ENCODE measurements at places on chromosomes 7 and 10.
A peak's percentile ranks its signal among the peaks of the same experiment; 100 is the strongest.

DNA sequence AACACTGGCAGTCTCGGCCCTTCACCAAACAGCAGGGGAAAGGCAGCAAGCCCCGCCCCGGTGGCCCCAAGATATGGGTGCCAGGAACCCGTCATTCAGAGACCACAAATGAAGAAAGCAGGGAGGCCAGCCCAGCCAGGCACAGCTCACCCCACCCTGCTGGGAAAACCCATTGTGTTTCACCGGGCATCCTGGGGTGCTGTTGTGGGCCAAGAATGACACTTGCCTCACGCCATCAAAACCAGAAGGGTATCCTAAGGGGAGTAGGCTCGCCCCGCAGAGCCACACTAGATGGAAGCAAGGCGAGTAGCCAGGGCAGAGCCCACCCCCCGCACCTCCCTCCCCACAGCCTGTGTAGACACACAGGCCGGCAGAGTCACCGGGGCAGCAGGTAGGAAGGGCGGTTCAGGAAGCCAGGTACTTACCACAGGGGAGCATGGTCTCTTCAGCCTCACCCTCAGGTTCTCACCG is 72.5 kb upstream of the KCNMA1 start:
- no peak for DNase-seq

GRCh38 chr10:121594623-121595350 is 3.5 kb downstream of the FGFR2 start:
- DNase-seq = no peak

GRCh38 chr7:139732471-139733167 is 45.2 kb downstream of the HIPK2 start:
- no peak for DNase-seq

- DNase-seq = no peak
Measured at GRCh38 chr7:3683546-3684539, 382.8 kb downstream of the SDK1 start.

GRCh38 chr10:125782616-125783015 is 7.0 kb upstream of the MMP21 start:
- DNase-seq = no peak

DNA sequence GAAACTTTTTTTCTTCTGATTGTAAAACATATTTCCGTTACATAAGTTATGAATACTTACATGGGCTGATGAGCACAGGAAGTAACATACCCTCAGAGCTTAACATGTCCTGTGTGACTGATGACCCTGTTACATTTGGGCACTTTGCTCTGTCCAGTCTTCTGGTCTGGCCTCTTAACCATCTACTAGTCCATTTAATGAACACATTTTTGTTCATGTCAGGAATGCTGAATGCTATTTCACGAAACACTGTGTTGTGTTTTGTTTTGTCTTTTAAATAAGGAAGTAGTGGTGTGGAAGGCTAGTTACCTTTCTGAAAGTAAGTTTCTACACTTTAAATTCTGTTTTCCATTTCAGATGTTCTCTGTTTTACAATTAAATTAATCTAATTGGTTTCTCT is 77.7 kb downstream of the RBM33 start:
- DNase-seq = no peak

DNA sequence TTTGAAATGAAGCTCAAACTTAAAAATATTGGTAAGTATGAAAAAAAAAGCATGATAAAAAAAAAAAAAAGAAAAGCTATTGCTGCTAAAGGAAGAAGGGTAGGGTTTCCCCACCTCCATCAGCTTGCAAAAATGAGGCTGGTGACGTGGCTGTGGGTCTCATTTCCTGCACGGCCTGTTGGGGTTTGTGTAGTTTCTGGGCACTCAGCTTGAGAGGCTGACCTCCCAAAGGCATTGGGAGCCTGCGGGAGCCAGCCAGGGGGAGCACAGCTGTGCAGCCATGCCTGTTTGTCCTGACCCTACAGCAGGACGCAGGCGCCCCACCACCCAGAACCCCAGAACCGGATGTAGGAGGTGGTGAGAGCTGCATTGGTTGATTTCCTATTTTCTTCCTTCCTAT is 48.8 kb upstream of the CARD11 start:
- peak; percentile 40 for DNase-seq

DNA sequence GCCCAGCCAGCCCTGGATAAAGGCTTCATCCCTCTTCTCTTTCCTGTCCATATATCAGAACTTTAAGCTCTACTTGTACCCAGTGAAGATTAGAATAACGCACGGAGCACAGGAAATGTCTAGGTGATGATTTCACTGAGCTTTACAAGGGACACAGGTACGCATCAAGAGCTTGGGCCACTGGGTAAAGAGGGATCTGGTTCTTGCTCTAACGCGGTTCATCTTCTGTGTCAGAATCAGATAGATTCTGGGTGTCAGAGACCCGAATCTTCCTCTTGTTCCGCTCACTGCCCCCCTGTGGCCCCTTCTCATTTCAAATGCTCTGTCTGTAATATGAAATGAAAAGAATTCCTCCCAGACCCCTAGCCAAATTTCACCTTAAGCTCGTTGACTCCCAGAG is 24.7 kb downstream of the IL2RA start:
- no peak for DNase-seq

- no peak for DNase-seq
Measured at GRCh38 chr10:84095811-84096497, 43.4 kb upstream of the GHITM start.

DNA sequence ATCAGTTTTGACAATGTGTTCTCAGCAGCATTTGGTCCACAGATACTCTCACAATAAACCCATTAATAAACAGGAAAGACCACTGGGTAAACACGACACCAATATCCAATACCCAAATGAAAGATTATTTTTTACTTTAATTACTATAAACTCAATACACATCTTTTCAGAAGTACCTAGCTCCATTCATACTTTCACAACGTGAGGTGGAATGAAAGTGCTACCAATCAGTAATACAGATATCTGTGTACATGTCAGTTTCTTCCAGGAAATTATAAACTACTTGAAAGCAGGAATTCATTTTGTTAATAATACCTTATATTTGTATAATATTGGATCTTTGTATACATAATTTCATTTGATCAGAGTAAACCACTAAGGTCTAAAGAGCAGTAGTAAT is 11.9 kb downstream of the CDK6 start:
- no peak for DNase-seq

- no peak for DNase-seq
Measured at GRCh38 chr10:12538491-12538995, 189.2 kb downstream of the CAMK1D start.

DNA sequence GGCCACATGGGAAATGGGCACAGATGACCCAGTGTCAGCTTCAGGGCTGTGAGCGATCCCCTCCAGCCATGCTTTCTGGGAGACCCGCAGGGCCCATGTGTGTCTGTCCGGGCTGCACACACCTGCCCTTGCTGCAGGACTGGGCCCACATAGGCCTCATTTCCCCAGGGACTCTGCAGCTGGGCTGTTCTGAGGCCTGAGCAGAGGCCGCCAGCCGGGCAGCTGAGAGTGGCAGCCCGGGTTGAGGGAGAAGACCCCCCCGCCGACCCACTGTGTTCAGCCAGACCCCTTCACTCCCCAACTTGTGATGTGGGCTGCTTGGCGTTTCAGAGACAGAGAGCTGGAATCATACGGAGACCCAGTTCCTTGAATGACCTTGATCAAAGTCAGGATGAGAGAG is 50.1 kb upstream of the DPYSL4 start:
- DNase-seq = no peak
